Natural killer cell (primary cell): ENCODE measurements at places on chromosomes 3 and 15. TPM values are rescaled to one million over a fixed set of nuclear protein-coding genes. Genes with fewer than 3 reads are reported as not detected.

Gene NLGN1
- total RNA-seq, result not detected

Gene LRRC2
- not detected for total RNA-seq

Gene DUOX1
- not detected for total RNA-seq

Gene TMEM266
- total RNA-seq, result not detected

Gene MGA
- 54.9 TPM for total RNA-seq

Gene ROPN1B
- total RNA-seq, result not detected

Gene SPINT1
- 0.41 TPM for total RNA-seq

Gene B3GNT5
- total RNA-seq, result 1.2 TPM

Gene ACTC1
- total RNA-seq, result not detected

Gene CAMKV
- total RNA-seq, result not detected

Gene SLC25A20
- 48.3 TPM for total RNA-seq

Gene CCRL2
- 3.0 TPM for total RNA-seq

Gene APBA2
- 97.9 TPM for total RNA-seq

Gene RHCG
- not detected for total RNA-seq

Gene CRTAP
- total RNA-seq, result 32.4 TPM

Gene UBA7
- 358 TPM for total RNA-seq

Gene ALS2CL
- 1.3 TPM for total RNA-seq

Gene GUCA1C
- total RNA-seq, result not detected

Gene NUP210
- 194 TPM for total RNA-seq

Gene CSNK1G1
- 26.2 TPM for total RNA-seq

Gene ADGRG7
- not detected for total RNA-seq

Gene PLA2G4E
- not detected for total RNA-seq

Gene KNG1
- not detected for total RNA-seq

Gene MAGEL2
- not detected for total RNA-seq

Gene SLC22A13
- total RNA-seq, result 0.40 TPM

Gene TIMMDC1
- 50.1 TPM for total RNA-seq

Gene CX3CR1
- 459 TPM for total RNA-seq
